ENCODE measurements at places on chromosomes 13 and 19.

DNA sequence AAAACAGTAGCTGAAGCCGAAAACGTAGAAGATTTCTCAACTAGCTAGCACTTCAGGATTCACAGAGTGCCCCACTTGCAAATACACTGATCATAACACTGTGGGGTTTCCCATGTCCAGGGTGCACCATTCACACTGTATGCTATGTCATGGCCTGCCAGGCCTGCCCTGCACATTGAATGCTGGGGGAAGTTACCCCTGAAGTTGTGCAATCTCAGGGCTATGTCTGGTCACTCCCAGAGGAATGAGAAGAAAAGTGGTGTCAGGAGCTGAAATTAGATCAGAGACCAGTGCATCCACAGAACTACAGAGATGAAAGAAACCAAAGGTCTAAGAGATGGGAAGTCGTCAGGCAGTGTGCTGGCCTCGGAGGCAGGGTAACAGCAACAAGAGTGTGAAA is 196.8 kb downstream of the RAP2A start:
- no peak for DNase-seq

- no peak for DNase-seq
Observed at GRCh38 chr13:44646044-44646443, 69.9 kb upstream of the TSC22D1 start.

GRCh38 chr13:111409413-111409812 is 89.0 kb downstream of the TEX29 start:
- DNase-seq = no peak

DNA sequence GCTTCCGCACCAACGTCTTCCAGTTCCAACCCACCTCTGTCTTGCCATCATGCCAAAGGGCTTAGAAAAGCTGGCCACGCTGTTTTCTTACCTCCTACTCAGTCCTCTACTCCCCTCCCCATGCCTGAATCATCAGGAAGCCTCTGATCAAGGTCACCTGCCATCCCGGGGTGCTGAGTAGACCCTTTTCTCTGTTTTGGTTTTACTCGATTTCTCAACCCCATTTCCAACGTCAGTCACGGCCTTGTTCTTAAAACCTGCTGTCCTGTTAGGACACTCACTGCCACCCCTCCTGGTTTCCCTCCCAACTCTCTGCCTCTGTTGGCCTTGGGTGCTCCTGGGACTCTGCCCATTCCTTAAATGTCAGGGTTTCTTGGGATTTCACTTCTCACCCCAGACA is 350.1 kb downstream of the FOXO1 start:
- DNase-seq = no peak

GRCh38 chr19:18898607-18899408 is 2.9 kb upstream of the CERS1 start:
- DNase-seq = no peak

- DNase-seq = no peak
Observed at GRCh38 chr19:41998246-41999020, 4.4 kb upstream of the ATP1A3 start.

Measured in activated CD4-positive, CD25-positive, alpha-beta regulatory T cell (primary cell).